Stimulated activated CD4-positive, alpha-beta T cell treated with anti-CD3 and anti-CD28 coated beads, Interleukin-2, amount 100 ng/mL, for 24 hours (primary cell): ENCODE measurements at places on chromosomes 16 and 17.

DNA sequence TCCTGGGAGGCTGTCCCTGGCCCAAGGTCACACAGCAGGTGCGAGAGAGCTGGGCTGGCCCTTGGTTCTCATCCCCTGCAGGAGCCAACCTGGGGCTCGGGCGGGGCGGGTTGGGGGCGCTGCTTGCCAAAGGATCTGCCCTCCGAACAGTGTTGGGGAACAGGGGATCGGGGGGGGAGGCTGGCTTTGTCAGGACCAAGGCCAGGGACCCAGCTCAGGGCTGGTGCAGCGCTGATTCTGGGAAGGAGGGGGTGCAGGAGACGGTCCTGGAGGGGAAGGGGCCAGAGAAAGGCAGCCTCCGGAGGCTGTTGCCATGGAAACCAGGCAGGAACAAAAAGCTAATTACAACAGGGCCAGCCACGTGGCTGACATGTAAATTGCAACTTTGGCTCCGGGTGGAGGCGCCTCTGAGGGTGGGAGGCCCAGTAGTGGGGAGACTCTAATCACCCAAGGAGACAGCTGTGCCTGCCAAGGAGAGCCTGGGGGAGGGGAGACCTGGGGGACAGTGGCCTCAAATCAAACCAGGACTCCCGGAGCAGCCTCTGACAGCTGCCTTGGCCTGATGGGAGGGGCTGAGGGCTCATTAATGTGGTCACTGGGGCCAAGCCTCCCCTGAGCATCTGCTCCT is 1.3 kb downstream of the TUBB3 start:
- no peak for DNase-seq

- DNase-seq: no peak
These were observed 28.0 kb downstream of the CUEDC1 start for GRCh38 chr17:57927048-57927723.

DNA sequence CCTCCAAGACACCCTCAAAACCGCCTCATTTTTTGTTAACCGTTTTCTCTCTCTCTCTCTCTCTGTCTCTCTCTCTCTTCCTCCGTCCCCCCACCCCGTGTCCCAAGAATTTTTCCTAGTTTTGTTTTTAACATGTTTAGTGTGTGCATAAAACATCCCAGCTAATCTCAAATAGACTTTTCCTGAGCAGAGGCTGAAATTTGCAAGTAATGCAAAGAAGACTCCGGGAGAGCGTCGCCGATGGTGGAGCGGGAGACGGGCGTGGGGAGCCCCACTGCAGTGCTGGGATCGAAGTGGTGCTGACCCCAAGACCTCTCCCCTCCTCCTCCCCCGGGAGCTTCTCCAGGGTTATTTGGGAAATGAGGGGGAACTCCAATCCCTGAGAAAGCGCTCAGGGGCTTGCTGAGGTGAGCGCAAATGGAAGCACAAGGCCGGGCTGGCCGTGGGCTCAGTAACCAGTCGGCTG is 4.7 kb upstream of the DLX4 start:
- no peak for DNase-seq

DNA sequence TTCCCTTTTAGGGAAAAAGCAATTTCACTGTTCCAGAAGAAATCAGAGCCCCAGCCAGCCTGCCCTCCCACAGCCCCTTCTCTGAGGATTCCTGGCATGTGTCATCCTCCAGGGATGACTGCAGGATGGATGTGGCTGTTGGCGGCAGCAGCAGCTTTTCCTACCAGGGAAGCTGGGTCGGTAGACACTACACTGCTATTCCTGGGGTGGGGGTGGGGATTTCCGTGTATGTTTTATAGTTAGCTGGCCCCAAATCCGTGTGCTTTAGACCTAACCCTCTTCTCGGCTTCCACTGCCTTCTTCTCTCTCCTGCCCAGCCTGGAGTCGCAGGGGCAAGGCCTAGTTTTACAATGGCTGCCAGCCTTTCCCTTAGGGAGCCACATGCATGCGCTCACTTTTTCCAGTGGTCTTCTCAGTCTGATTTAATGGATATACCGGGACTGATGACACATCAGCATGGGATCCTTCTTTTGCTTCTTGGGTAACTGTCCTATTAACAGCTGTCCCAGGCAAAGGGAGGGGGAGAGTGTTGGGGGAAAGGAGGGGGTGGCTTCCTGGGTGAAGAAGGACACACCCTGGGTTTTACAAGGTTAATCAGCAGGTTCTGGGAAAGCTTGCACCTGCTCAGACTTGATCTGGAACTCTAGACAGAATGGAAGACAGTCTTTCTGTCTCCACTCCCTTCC is 2.7 kb upstream of the NFE2L1 start:
- DNase-seq: no peak

DNA sequence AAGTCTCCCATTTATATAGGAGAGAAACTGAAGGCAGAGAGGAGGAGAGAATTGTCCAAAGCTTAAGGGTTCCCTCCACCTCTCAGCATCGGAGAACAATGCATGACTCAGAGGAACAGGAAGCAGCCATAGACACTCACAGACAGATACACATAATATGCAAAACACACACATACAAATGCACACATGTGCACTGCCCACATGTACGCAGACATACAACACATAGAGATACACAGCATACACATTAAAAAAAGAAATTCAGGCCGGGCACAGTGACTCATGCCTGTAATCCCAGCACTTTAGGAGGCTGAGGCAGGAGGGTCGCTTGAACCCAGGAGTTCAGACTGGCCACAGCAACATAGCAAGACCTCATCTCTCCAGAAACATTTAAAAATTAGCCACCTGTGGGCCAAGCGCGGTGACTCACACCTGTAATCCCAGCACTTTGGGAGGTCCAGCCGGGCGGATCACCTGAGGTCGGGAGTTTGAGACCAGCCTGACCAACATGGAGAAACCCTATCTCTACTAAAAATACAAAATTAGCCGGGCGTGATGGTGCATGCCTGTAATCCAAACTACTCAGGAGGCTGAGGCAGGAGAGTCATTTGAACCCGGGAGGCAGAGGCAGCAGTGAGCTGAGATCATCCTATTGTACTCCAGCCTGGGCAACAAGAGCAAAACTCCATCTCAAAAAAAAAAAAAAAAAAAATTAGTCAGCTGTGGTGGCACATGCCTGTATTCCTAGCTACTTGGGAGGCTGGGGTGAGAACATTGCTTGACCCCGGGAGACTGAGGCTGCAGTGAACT is 11.3 kb downstream of the ERAL1 start:
- no peak for DNase-seq

- peak; percentile 23 for DNase-seq
These were observed 71.8 kb downstream of the PRKCA start for GRCh38 chr17:66373944-66374817.

GRCh38 chr16:23510164-23510914 is at the start of gene GGA2:
GGA2 (minus strand) TSS chr16:23510494; CDS start chr16:23510411, 83 bp downstream.
- DNase-seq: peak; percentile 84

DNA sequence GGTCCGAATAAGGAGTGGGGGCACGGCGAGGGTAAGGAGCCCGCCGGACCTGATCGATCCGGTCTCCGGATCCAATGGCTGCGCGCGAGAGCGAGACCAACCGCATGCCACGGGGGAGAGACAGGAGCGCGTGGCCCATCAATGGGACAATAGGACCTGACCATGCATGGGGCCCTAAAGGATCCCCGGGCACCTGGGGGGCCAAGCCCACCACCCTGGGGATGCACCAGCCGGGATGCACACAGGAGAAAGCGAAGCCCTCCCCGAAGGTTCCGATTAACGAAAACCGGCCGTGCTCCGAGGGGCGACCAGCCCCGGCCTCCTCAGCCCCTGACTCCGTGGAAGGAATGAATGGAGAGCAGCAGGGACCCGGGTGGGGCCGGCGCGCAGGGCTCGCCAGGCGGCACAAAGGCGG is 525 bp downstream of the JPT1 start:
- DNase-seq: peak; percentile 52

- DNase-seq: peak; percentile 62
These were observed 18.1 kb upstream of the TMEM98 start for GRCh38 chr17:32909787-32910369.

DNA sequence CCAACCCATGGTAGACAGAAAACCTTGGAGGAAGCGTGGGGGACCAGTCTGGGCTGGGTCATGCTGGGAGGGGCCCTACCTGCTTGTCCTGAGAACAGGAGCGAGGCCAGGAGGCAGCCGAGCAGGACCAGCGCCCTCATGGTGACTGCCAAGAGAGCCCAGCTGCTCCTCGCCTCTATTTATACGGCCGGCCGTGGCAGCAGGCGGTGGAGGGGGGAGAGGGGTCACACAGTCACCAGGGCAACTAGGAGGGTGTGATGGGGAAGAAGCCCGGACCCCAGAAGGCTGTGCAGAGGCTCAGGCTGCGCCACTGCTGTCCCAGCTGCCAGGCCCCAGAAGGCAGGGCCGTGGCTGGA is at the start of gene SRL:
Gene SRL (minus strand): TSS at position 153 of the 356 bp plus-strand sequence. CDS start 13 bp downstream, at position 140.
- DNase-seq: no peak

GRCh38 chr17:51050291-51051033 is 70.2 kb downstream of the SPAG9 start:
- no peak for DNase-seq

DNA sequence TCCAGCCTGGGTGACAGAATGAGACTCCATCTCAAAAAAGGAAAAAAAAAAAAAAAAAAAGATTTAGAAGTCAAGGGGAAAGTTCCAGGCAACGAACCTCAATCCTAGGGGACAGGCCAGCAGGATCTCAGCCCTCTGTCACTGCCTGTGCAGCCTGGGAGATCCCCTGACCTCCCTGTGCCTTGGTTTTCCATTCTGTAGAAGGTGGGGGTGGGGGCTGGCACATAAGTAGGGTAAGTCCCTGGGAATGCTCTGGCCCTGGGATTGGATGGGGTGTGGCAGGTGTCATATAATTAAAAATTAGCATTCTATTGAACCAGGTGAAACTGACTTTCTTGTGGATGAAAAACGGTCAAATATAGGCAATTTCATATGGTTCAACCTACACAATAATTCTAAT is 90.5 kb downstream of the C16orf78 start:
- no peak for DNase-seq

- DNase-seq: no peak
These were observed 7.8 kb downstream of the CSF3 start for GRCh38 chr17:40022961-40023541.

- DNase-seq: peak; percentile 22
These were observed at the start of gene FKBP10 for GRCh38 chr17:41812381-41813151. FKBP10 (plus strand) TSS chr17:41813004; CDS start chr17:41813035, 31 bp downstream.

- no peak for DNase-seq
These were observed 255.7 kb downstream of the RBFOX3 start for GRCh38 chr17:79355165-79355564.

DNA sequence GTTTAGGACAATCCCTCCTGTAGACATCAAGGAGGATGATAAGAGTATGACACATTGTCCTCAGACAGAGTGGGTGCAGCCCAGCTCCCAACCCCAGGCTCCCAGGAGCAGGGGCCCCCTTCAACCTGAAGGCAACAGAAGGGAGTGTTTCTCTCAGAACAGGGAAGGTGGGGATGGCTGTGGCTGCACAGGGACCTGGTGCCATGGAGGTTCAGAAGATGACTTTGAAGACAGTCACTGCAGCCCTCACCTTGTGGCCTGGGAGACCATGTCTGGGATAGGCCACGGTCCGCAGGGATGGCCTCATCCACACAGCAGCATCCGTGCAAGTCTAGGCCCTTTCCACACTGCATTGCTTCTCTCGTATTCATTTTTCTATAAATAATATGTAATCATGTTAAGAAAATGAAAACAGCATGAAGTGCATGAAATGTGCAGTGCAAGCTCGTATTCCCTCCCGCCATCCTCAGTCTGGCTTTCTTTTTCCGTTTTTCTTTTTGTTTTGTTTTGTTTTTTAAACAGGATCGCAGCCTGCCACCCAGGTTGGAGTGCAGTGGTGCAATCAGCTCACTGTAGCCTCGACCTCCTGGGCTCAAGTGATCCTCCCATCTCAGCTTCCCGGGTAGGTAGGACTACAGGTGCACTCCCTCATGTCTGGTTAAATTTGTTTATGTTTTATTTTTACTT is 71.1 kb downstream of the METRNL start:
- no peak for DNase-seq

GRCh38 chr17:34837876-34838478 is 123.3 kb downstream of the CCT6B start:
- DNase-seq: no peak

DNA sequence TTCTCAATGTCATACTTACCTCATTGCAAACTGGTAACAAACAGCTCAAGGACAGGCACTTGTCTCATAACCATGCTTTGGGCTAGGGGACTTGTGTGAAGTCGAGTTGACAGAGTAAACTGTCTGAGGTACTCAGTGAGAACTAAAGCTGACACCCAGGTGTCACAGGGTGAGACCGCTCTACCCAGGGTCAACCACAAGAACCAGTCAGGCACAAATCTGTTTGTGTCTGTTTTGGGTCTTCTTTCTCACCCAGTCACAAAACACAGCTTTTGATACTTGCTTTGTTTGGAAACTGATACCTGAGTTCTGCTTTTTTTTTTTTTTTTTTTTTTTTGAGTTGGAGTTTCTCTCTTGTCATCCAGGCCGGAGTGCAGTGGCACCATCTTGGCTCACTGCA is 161.1 kb downstream of the STX8 start:
- no peak for DNase-seq

DNA sequence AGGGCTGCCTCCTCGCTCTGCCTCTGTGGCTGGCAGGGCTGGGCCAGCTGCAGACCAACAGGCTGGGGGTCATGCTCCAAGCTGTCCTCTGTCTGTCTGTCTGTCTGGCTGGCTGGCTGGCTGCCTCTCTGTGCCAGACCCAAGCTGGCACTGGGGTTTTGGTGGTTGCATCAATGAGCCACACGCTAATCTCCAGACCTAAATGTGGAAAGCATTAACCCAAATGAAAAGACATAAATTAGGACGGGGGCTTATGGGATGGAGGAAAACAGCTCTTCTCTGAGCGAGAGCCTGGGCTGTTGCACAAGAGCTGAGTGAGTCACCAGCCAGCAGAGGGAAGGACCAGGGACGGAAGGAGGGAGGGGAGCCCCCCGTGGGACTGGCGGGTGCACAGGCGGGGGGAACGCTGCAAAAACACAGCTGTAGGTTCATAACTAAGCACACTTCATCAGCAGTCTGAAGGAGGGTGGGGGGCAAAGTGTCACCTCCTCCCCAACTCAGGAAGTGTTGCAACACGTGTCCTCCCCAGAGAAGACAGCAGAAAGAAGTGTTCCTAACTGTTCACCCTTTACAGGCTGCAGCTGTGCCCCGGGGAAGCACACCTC is 83.4 kb downstream of the GAS7 start:
- peak; percentile 40 for DNase-seq

DNA sequence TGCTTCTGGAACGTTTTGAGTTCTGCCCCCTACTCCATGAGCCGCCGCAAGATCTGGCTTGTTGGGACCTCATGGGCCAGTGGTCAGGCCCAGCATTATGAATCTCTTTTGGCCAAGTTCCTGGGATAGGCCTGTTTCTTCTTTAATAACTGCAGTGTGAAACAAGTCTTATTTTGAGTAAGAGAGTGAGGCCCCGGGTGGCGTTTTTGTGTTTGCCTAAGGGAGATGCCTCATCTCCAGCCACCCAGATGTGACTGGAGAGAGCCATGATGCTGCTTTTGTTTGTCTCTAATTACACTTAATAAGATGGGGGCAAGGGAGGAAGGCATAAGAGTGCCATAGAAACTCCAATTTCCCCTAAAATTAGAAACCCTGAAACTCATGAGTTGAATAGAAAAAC is 39.8 kb downstream of the KSR1 start:
- DNase-seq: no peak
